ENCODE measurements at places on chromosomes 16 and 17.

GRCh38 chr17:38920374-38921291 lies 4.8 kb upstream of the LASP1NB start:
- no peak for DNase-seq

DNA sequence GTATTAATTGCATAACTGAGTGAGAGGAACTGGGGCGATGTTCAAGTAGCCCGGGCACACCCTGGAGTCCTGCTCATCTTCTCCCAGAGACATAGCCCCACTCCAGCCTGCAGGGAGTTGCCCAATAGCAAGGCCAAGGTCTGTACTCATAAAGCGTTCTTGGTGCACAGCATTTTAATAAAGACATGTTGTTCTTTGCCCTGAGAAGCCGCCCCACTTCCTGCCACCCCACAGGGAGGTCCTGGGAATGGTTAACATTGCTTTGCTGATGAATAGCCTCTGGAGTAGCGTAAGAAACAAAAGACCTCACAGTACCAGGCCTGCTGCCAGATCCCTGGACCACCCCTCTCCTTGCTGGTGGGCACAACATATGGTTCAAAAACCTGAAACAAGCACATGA lies 21.6 kb upstream of the CDH1 start:
- DNase-seq = no peak

DNA sequence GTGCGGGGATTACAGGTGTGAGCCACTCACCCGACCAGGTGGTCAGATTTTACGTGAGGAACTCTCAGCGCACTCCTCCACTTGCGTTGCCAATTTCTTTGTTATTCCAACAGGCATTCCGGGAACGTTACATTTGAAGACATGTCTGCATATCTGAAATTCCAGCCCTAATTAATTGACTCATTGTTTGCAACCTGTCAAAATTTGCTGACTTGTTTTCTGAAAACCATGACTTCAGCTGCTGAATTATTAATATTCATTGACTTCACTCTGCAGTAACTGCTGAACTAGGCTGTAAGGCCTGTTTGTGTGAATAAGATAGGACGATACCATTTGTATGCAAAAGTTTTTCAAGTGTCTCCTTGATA lies 16.6 kb downstream of the G6PC1 start:
- DNase-seq = no peak

GRCh38 chr17:4971826-4972225 lies 4.2 kb upstream of the SPAG7 start:
- no peak for DNase-seq

DNA sequence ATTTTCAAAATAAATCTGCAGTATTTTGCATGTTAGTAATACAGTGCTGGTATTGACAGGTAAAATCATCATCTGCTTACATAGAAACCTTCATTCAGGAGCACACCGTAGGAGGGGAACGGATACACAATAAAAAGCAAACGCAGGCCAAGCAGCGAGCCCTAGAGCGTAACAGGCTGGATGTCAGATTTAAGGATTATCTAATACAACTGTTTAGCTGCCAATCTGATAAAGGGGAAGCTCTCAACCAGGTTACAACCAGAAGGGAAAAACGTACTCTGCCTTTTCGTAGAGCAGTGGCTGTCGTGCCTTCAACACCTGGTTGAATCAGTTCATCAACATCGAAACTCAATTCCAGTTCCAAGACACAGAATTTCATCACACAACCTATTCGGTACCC lies 16.4 kb upstream of the CUEDC1 start:
- DNase-seq = no peak

GRCh38 chr17:83012868-83013778 lies 66.3 kb upstream of the METRNL start:
- no peak for DNase-seq

- no peak for DNase-seq
Measured at GRCh38 chr16:58417600-58417999, 25.3 kb downstream of the GINS3 start.

- DNase-seq = no peak
Measured at GRCh38 chr17:66397486-66397885, 95.1 kb downstream of the PRKCA start.

GRCh38 chr16:56600398-56600999 lies 7.9 kb upstream of the MT2A start:
- no peak for DNase-seq

DNA sequence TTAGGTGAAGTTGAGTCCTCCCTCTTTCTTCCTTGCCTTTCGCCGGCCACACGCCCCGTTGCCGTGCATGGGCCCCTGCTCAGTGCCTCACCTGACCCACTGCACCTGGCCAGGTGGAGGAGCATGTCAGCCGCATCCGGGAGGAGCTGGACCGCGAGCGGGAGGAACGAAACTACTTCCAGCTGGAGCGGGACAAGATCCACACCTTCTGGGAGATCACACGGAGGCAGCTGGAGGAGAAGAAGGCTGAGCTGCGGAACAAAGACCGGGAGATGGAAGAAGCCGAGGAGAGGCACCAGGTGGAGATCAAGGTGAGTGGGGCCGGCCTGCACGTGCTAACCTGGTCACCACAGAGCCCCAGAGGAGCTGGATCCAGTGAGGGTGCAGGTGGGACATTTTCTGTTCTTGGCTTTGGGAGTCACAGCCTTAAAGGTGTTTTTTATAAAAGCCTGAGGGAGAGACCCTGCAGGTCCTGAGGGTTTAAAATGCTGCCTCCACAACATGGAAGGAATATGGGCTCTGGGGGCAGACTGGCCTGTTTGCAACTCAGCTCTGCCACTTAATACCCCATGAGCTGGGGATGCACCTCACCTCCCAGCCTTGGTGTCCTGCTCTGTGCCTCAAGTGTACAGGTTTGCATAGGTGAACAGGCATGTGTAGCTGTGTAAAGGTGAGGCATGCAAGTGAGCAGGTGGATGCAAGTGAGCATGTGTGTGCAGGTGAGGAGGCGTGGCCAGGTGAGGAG lies 12.1 kb upstream of the DBNDD1 start:
- no peak for DNase-seq

- DNase-seq = no peak
Measured at GRCh38 chr17:27620721-27621120, 10.3 kb upstream of the LGALS9 start.

GRCh38 chr16:82773018-82773417 lies 146.2 kb downstream of the CDH13 start:
- DNase-seq = no peak

DNA sequence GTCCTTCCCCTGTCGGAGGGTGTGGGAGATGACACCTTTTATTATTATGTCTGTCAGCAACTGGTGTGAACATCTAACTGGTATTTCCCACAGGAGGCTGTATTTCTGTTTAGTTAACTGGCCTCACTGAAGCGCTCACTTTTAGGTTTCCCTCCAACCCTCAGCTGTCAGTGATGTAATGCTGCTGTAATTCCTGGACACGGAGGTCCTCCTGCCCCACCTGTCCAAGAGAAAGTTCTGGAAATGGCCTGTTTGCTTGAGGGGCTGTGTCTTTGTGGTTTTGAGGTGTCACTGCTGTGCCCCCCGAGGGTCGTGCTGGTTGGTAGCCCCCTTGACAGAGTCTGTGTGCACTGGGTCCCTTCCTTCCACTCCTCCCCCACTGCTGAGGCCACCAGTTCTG lies 11.5 kb downstream of the KCNJ12 start:
- no peak for DNase-seq

DNA sequence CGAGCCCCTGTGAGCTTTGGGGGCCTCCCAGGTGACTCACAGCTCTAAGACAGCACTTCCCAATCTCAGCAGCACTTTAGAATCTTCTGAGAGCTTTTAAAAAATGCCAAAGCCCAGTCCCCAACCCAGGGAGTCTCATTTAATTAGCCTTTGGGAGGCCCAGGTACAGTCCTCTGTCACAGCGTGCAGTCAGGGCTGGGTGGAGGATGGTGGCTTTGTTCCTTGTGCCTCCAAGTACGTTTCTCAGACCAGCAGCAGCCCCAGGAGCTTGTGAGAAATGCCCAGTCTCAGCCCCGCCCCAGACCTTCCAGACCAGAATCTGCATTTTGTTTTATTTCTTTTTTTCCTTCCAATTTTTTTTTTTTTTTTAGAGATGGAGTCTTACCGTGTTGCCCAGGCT lies 27.4 kb upstream of the CMIP start:
- DNase-seq = no peak

- no peak for DNase-seq
Measured at GRCh38 chr16:76724181-76724580, 447.0 kb downstream of the CNTNAP4 start.

DNA sequence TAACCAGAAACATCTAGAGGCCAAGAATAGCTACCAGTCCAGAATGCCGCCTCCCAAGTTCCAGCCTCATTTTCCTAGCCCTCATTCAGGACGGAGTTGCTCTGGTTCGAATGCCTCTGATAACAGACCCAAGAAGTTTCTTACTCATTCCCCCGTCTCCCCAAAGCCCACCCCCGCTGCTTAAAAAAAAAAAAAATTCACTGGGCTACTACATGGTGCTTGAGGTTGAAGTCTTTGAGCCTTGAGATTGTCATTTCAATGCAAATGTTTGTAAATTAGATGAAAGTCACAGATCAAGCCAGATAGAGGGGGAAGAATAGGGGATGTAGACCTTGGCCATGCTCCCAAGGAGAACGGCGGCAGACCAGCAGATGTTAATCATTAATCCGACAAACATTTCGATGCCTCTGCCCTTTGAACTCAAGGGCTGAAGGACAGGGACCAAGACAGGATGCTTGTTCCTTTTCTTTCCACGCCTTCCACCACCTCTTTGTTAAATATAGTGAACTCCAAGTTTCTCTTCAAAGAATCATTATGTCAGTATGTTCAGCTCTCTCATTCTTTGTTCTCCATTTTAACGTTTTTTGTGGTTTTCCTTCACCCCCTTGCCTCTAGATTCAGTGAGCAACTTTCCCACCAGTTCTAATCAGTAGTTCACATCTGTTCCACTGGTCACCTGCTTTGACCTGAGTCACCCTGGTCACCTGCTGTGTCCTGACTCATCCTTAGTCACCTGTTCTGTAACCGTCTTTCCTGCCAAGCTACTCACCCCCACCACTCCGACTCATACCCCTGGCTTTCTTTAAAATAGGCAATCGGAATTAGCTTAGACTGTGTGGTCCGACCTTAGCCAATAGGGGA lies 190.3 kb downstream of the CPPED1 start:
- peak; percentile 53 for DNase-seq

DNA sequence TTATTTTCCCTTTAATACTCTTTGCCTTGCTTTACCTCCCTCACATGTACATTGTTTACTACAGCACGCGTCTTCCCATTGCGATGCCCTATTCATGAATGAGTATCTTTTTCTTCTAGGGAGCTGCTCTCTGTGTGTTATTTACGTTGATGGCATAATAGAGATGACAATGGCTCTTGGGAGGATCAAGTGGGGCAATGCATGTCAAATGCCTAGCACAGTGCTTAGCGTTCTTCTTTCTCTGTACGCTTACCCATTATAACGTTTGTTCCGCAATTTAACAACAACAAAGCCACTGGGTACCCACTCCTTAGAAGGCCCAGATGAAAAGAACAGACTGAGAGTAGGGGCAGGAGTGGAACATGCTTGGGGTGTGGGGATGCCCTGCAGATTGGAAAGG lies 271.6 kb upstream of the TNRC6C start:
- DNase-seq = no peak

GRCh38 chr17:10290041-10290440 lies 82.8 kb downstream of the MYH13 start:
- no peak for DNase-seq

DNA sequence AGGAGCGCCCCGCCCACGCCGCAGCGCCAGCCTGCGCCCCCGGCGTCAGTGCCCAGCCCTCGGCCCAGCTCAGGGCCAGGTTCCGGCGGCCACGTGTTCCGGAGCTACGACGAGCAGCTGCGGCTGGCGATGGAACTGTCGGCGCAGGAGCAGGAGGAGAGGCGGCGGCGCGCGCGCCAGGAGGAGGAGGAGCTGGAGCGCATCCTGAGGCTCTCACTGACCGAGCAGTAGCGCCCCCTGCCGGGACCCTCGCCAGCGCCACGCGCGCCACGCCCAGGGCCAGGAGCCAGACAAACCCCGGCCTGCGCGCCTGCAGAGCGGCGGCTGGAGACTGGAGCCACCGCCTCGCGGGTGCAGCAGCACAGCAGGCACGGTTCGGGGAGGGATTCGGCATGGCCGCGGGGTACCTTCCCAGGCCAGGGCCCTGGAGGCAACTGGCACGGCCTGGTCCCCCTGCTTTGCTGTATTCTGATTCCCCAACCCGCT lies 9.3 kb downstream of the CORO6 start:
- no peak for DNase-seq

- no peak for DNase-seq
Measured at GRCh38 chr17:34001246-34001645, 253.8 kb upstream of the CCL2 start.

DNA sequence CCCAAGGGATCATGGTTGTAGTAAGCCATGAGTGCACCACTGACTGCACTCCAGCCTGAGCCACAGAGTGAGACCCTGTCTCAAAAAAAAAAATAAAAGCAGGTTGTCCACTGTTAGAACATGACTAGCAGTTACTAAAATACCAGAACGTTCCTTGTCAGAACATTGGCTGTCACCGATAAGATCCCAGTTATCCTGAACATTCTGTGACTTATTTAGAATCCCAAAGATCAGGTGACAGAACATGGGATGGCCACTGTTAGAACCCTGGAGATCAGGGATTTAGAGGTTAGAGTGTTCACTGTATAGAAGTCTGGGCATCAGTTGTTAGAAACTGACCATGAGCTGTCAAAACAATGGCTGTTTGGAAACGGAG lies 8.6 kb downstream of the CES4A start:
- DNase-seq = no peak

- DNase-seq = no peak
Measured at GRCh38 chr17:68197091-68197996, 50.5 kb upstream of the AMZ2 start.

GRCh38 chr17:69402052-69402451 lies 12.4 kb upstream of the MAP2K6 start:
- no peak for DNase-seq

GRCh38 chr16:55832773-55833691 lies at the start of gene CES1:
Gene CES1 (minus strand): TSS chr16:55833096. CDS start chr16:55833055, 41 bp downstream.
- DNase-seq = no peak

GRCh38 chr16:48575471-48576050 lies 34.4 kb downstream of the N4BP1 start:
- DNase-seq = no peak

GRCh38 chr17:68182940-68183551 lies 64.8 kb upstream of the AMZ2 start:
- no peak for DNase-seq

DNA sequence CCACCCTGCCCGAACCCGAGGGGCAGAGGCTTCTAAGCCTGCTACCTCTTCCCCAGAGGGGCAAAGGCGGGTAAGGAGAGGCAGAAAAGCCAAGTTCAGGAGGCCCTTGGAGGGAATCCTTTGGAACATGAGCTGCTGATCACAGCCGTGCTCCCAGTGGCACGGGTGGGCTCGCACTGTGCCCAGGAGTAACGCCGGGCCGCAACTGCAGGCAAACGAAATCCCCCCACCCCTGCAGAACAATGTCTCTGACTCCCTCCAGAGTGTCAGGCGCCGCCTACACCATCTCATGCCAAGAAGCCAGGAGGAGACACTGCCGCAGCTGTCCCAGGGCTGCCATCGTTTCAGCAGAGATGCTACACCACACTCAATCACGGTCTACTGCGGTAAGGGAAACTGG lies 8.9 kb downstream of the P4HB start:
- DNase-seq = no peak
